ENCODE measurements at places on chromosomes 5 and 9.

DNA sequence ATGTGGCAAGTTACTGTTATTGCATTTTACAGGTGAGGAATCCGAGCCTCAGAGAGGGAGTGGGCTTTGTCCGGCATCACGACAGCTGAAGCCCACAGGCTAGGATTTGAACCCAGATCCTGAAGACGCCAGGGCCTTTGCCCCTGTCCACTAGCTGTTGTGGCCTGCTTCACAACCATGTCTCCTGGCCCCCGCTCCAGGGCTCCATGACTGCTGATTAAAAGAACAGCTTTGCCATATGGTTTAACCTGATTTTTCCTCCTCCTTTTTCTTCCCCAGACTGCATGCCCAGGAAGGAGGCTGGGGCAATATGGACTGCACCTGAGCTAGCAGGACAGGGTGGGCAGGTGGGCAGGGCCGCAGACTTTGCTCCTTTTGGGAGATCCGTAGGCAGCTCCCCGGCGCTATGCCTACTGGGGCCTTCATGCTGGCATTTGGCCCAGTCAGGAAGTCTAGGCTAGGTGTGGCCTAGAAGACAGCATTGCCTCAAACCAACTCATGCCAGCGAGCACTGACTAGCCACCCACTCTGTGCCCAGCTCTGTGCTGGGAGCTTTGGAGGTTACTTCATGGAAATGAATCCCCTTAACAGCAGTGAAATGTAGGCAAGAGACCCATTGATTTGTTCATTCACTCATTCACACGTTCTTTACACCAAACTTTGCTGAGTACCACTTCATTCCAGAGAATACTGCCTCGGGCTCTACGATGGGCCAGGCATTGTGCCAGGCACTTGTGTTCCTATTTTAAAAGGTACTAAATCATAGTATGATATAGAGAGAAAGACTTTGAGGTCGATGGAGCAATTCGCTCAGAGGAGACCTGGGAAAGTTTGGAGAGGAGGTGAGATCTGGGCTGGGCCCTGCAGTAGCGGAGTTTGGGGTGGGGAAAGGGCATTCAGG lies 94.3 kb upstream of the CPEB4 start:
- DNase-seq, result no peak

DNA sequence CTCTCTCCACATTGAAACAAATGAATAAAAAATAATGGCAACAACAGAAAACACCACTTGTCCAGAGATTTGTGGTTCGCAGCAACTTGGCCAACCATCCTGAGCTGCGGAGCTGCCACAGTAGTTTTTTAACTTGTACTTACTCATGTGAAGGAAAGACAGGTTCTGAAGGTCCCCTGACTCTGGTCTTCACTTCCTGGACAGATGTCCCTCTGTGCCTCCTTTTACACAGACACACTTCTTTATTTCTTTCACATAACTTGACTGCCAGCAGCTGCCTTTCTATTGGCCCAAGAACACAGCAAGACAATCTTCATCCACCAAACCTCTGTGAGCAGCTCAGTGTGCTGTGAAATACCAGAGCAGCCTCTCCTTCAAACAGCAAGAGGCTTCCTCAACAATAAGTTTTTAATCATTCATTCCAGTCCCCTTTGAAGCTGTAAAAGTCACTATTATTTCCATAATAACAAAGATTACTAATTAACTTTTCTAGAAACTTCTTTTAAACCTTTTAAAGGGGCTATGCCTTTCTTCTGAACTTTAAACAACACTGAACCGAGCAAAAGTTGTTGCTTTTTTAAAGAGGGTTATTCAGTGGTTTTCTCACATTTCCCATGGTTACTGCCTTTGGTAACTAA lies 198.7 kb downstream of the NR2F1-AS1 start:
- no peak for DNase-seq

- DNase-seq, result no peak
Measured at GRCh38 chr5:38675443-38675842, 119.0 kb upstream of the LIFR start.

GRCh38 chr5:95791751-95792150 lies 30.8 kb downstream of the GLRX start:
- DNase-seq, result no peak

DNA sequence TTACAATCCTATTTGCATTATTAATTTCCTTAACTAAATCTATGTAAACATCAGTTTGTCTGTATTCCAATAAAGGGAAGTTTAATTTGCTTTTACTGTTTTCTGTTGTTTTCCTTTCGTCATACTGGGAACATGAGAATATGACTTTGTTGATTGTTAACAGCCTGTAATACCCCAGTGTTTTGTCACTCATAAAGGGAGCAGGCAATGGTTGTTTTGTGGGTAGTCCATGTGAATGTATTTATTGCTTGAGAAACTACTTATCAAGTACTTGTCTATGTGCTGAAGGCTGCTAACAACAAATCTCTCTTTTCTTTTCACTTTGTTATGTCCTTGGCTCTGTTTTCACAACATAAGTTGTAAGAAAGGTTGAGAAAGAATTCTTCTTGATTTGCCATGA lies 1070.2 kb upstream of the ACO1 start:
- DNase-seq, result no peak

GRCh38 chr9:9592104-9592503 lies 1020.7 kb downstream of the PTPRD start:
- DNase-seq, result no peak

- DNase-seq, result peak; percentile 39
Measured at GRCh38 chr5:141951332-141951781, 6.6 kb downstream of the PCDH12 start.

- DNase-seq, result no peak
Measured at GRCh38 chr5:97764700-97765099, 581.7 kb upstream of the RIOK2 start.

GRCh38 chr9:92191801-92192200 lies 76.6 kb upstream of the SPTLC1 start:
- DNase-seq, result no peak

- DNase-seq, result no peak
Measured at GRCh38 chr9:75116306-75116705, 28.0 kb downstream of the OSTF1 start.

GRCh38 chr5:160649304-160649703 lies 202.7 kb downstream of the ATP10B start:
- DNase-seq, result no peak

DNA sequence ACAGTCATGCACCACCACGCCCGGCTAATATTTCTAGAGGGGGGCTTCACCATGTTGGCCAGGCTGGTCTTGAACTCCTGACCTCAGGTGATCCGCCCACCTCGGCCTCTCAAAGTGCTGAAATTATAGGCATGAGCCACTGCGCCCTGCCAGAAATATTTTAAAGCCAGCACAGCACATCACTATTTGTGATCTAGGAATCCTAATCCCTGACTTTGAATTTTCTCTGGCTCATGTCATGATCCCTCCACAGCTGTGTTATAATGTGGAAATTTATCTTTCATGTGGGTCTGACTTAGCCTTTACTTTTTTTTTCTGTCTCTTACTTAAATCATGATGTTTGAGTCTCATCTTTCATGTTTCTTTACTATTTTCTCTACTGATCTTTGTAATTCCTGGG lies 18.7 kb upstream of the ITGA1 start:
- DNase-seq, result no peak

GRCh38 chr5:140262839-140263238 lies 40.1 kb downstream of the PFDN1 start:
- no peak for DNase-seq

DNA sequence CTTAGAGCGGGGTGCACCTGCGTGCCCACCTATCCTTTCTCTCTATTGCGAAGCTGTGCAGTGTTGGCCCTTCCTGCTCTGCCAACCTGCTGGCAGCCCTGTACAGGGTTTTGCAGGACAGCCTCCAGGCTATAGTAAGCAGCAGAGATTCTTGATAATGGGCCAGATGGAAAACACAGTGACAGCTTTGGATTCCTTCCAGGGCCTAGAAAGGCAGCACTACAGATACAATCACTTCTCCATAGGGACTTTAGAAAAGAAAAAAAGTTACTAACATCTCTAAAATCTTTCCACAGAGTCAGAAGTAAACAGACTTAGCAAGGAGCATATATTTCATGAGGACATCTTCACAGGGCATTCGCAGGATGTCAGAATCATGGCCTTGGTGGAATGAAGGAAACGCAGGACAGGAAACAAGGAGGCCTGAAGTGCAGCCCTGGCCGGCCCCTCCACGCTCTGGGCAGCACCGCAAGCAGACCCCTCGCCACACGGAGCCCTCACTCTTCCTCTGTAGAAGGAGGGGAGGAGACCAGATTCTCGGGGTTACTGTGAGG lies 172.1 kb upstream of the GAS1 start:
- DNase-seq, result no peak

GRCh38 chr9:135582541-135582940 lies 21.0 kb downstream of the PAEP start:
- no peak for DNase-seq

DNA sequence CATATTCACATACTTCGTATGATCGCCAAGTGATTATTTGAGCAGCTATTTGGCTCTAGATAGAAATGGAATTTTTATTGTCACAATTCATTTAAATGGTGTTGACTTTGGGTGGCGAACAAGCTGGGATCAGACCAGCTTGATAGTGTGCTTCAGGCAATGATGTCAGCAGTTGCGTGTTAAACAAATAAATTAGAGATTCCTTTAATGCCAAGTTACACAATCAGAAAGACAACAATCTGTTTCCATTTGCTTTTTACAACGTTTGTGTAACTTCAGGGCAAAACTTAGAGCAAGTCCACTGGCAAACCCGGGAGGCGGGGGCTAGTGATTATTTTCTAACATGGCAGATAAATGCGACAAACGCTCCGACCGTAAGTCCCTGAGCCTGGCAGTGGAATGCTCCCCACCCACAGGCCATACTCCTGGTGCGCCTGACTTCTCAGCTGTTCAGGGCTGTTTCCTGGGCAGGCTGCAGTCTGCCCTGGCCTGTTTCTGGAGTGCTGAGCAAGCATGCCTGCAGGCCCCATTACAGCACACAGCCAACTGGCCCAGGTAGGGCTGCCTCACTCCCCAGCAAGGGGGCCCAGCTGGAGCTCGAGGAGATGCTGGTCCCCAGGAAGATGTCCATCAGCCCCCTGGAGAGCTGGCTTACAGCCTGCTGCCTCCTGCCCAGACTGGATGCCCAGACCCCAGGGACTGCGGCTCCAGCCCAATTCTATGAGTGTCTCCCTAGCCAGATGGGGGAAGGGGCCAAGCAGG lies 88.7 kb downstream of the BASP1 start:
- no peak for DNase-seq

- DNase-seq, result no peak
Measured at GRCh38 chr9:130171226-130172148, 717 bp upstream of the NCS1 start.

- DNase-seq, result no peak
Measured at GRCh38 chr9:134329886-134330285, 3.6 kb downstream of the RXRA start.

DNA sequence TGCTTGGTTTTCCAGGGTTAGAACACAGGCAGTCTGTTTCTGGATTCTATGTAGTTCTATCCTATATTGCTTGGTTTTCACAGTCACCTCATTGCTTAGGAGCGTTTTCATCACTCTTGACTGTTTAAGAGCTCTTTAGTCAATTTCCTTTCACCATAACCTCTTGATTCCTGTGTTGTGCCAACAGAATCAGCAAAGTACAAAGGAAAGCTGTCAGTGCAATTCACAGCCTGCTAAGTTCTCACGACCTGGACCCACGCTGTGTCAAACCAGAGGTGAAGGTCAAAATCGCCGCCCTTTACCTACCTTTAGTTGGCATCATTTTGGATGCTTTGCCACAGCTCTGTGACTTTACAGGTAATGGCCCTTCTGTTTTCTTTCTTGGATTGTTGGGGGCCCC lies 199.9 kb downstream of the DOCK8 start:
- DNase-seq, result no peak

- no peak for DNase-seq
Measured at GRCh38 chr5:135227064-135228022, 171.7 kb downstream of the MACROH2A1 start.

DNA sequence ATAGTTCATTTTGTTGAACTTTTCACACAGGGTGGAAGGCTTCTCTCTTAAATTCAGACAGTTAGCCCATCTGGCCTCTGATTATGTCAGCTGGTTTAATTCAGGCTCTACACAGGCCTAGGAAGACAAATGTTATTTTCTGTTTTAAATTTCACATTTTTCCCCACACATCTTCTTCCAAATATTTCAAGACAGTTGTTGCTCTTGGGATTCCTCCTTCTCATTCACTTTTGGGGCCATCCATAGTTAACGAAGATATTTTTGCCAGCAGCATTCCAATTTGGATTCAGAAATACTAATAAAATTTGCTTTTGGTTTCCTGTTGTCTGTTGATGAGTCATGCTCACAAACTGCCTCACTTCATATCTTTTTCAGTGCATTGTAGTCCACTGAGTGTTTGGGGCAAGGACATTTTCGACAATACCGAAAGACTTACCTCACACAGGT lies 475.4 kb downstream of the DMAC1 start:
- no peak for DNase-seq

GRCh38 chr9:130713286-130713960 lies 19.8 kb downstream of the EXOSC2 start:
- DNase-seq, result no peak

DNA sequence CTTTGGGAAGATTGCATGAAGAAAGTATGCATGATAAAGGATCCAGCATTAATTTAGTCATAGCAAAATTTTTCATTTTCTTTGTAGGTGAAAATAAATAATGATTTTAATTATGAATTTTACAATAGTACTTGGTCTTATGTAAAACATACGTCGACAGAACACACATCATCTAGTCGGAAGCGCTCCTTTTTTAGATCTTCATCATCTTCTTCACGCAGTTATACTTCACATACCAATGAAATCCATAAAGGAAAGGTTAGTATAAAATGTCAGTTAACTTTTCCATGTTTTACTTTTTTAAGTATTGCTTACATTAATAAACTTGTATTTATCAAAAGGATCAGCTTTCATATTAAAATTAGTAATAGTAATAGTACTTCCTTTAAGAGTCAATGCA lies 35.8 kb downstream of the C7 start:
- DNase-seq, result no peak

- DNase-seq, result no peak
Measured at GRCh38 chr9:131475956-131476776, 26.6 kb upstream of the POMT1 start.

- DNase-seq, result no peak
Measured at GRCh38 chr5:173301695-173302545, 26.3 kb downstream of the STC2 start.

GRCh38 chr5:16870878-16871277 lies 65.2 kb downstream of the MYO10 start:
- no peak for DNase-seq

GRCh38 chr5:167241436-167242067 lies 1049.9 kb upstream of the WWC1 start:
- no peak for DNase-seq

DNA sequence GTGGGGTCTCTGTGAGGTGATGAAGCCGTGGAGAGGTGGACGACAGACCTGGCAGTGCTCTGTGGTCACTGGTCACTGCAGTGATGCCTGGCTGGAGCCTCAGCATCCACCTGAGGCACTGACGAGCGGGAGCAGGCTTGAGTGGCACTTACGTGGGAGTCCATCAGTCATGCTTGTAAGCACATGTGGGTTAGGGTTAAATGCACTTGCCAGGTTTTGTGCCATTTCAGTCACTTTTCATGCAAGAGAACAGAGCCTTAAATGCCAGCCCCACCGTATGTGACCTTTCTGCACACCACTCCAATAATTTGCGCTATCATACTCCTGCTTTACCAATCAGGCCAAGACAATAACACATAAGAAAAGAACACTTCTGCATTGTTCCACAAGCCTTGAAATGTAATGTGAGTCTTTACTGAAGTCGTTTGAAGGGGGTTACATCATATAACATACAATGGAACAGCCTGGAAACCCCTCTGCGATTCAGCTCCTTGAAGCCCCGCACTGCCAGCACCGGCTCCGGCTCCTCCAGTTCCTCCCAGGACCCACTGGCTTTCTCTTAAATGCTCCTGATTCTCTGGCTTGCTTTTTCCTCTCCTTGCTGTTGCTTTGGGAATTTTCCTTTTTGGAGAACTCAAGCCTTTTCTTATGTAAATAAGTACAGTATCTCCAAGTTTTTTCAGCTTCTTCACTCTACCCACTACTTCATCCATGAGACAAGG lies 59.4 kb upstream of the CTXN3 start:
- DNase-seq, result no peak
